Dermis blood vessel endothelial cell (primary cell): ENCODE measurements at places on chromosomes 2 and 18.

DNA sequence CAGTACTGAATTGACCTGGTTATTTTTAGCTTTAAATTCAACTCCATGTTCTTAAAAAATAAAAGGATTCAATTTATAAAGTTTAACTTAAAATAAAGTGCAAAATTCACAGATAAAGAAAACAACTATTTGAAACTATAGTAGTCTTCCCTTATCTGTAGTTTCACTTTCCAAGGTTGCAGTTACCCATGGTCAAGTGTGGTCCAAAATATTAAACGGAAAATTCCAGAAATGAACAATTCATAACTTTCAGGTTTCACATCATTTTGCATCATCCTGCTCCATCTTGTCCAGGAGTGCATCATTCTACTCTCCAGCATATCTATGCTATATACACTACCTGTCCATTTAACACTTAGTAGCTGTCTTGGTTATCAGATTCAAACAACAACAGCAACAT is 54.5 kb upstream of the ZNF804A start:
- no peak for DNase-seq

GRCh38 chr2:32742376-32742775 is 114.5 kb downstream of the TTC27 start:
- DNase-seq: no peak

DNA sequence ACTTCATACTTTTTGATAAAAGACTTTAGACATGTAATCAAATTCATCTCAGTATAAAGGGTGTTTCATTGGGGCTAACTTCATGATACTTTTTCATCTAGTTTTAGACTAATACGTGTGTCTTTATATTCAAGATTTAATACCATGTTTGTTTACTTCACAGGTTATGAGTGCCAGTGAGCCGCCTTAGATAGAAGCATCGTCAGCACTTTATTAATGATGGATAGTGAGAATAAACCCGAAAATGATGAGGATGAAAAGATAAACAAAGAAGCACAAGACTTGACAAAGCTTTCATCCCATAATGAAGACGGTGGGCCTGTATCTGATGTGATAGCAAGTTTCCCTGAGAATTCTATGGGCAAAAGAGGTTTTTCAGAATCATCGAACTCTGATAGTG is 33.1 kb downstream of the ZNF407 start:
- DNase-seq: no peak

DNA sequence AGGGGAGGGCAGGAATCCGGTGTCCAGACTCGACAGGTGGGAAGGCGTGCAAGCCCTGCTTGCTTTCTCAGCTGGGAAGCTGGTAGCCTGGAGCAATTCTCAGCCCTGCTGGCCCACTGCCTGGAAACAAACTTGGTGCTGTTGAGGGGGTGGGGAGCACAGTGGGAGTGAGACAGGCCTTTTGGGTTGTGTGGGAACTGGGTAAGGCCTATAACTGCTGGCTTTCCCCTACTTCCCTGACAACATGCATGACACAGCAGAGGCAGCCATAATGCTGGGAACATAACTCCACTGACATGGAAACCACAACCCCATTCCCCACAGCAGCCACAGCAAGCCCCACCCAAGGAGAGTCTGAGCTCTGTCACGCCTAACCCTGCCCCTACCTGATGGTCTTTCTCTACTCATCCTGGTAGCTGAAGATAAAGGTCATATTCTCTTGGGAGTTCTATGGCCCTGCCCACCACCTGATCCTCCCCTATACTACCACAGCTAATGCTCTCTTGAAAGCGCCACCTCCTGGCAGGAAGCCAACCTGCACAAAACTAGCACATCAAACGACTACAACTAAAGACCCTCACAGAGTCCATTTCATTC is 122.9 kb upstream of the ACVR1C start:
- no peak for DNase-seq
